ENCODE measurements at places on chromosomes 2 and 18.

DNA sequence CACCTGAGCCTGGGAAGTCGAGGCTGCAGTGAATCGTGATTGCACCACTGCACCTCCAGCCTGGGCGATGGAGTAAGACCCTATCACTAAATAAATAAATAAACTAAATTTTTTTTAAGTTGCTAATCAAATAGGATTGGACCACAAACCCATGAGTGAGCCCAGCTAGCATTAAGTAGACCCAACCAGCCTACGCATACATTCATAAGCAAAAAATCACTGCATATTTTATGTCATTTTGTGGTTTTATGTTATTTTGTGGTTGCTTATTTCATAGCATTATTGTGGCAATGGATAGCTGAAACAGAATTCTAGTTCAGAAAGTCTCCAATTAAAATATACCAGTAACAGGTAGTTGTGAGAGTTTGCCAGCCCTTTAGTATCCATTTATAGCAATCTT is 29.1 kb upstream of the ZC3H15 start:
- no peak for DNase-seq

GRCh38 chr2:142033393-142033792 is 97.4 kb downstream of the LRP1B start:
- no peak for DNase-seq

- DNase-seq = no peak
Measured at GRCh38 chr2:13015532-13016320, 299.0 kb downstream of the TRIB2 start.

GRCh38 chr2:13543550-13543949 is 826.8 kb downstream of the TRIB2 start:
- peak; percentile 82 for DNase-seq

GRCh38 chr2:196059491-196059960 is 9.1 kb downstream of the DNAH7 start:
- DNase-seq = no peak

DNA sequence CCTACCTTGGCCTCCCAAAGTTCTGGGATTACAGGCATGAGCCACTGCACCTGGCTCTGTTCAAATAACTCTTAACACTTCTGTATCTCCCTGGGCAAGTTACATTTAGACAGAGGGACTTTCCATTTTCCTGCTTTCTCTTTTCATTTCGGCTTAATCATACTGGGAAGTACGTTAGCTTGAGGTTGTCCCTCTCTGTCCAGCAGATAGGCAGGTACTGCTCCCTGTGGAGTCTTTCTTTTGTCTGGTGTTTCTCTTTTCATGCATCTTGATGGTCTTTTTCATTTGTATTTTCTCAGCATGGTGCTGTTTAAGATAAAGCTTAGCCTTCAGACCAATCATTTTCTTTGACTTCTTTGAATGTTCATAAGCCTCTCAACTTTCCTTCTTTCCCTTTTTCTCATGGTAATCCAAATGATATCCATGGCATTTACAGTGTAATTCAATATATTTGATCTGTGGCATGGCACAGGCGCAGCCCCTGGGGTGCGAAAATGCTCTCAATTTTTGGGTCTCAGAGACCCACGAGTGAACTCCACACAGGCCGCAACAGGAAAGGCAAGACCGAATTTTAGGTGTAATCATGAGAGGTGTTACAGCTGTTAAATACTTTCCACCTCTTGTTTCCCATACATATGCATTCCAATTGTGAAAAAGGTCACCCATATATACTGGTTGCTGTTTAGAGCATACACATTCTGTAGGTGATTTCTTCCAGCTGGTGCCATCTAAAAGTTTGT is 99.9 kb upstream of the MYO3B start:
- DNase-seq = no peak

- DNase-seq = no peak
Measured at GRCh38 chr2:143953451-143954030, 566.4 kb downstream of the ZEB2 start.

- no peak for DNase-seq
Measured at GRCh38 chr18:63774511-63774910, 707 bp upstream of the SERPINB7 start.

DNA sequence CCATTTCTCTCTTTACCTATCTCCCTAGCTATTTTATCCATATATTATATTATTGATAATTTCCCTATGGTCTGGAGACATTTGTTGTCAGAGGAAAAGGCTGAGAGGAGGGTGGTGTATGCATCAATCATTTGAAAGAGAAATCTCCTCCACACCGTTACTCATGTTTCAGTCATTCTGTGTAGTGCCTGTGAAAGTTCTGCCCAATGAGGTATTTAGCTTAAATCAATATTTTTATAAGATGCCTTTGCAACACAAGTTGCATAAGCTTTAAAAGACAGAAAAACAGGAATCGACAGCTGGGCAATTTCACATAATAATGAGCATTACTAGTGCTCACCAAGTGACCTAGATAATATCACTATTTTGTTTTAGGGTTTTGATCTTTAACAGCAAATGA is 363.7 kb upstream of the FSIP2 start:
- DNase-seq = no peak

DNA sequence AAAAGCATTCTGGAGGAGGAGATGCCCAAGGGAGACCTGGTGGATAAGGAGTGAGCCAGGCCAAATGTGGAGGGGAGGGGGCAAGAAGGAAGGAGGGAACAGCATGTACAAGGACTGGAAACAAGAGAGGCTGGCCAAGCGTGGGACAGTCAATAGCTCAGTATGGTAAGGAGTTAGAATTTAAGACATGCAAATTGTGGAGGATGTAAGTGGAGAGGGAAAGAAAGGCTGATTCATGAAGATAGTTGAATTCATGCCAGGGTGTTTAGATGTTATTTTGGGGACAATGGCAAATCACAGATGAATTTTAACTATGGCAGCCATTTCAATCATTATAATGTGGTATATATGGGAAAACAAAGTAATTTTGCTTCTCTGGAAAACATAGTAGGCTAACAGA is 462.3 kb downstream of the MEIS1 start:
- DNase-seq = no peak

DNA sequence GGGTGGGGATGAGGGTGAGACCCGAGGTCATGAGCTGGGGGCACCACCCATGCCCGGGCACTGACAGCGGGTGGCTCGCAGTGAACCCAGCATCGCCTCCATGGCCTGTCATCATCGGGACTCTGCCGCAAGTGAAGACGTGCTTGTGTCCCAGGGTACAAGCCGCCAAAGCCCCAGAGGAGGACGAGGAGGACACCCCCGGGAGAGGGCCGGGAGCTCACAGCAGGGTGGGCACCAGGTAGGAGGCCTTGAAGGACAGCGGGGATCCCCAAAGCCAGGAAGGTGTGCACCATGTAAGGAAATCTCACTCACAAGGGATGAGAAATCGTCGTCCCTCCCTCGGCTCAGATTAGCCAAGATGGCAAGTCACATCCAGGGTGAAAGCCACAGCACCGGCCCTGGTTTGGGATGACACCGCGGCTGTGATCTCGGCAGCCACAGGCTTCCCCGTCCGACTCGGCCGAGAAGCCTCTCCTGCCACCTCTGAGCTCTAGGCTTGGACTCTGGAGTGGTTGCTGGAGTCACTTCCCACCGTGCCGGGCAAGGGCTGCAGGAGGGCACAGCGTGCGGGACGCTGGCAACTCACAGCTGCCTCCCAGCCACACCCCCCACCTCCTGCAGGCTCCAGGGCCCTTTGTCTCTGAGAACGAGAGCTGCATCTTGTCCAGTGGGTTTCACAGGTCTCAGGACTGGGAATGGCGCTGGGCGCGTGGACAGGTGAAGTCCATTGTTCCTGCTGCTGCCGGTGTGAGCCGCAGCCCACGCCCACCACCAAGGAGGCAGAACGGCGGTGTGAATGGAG is 81.6 kb upstream of the CTDP1 start:
- no peak for DNase-seq

GRCh38 chr2:26540306-26540705 is 62.4 kb upstream of the OTOF start:
- no peak for DNase-seq

DNA sequence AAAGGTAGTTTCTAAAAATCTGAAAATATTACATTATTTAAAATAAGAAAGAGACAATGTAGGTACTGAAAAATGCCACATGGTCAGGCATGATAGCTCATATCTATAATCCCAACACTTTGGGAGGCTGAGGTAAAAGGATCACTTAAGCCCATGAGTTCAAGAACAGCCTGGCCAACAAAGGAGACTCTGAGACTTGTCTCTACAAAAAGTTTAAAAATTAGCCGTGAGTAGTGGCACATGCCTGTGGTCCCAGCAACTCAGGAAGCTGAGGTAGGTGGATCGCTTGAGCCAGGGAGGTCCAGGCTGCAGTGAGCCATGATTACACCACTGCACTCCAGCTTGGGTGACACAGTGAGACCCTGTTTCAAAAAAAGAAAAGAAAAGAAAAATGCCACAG is 21.8 kb downstream of the ATAD2B start:
- peak; percentile 19 for DNase-seq

GRCh38 chr2:129396980-129397599 is 582.4 kb upstream of the RAB6C start:
- DNase-seq = no peak

DNA sequence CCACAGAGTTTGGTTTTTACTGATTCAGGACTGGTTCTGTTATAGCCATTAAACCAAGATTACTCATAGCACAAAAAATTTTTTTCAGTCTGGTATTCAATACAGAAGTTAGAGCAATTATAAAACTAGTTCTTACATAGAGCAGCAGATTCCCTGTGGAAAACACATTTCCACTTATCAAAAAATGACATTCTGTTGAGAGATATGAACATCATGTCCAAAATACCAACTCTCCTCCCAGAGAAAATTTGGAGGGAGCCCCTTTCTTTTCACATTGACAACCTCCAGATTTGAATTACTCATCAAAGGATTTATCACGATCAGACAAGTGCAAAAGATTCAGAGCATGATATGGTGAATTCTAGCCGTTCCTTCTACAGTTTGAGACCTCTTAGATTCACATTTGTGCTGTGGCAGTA is 126.8 kb upstream of the SERPINE2 start:
- DNase-seq = no peak

GRCh38 chr2:20005067-20005627 is 7.3 kb downstream of the MATN3 start:
- no peak for DNase-seq

GRCh38 chr2:174748948-174749347 is 15.3 kb downstream of the CHRNA1 start:
- no peak for DNase-seq

- DNase-seq = no peak
Measured at GRCh38 chr18:77321823-77322805, 72.5 kb downstream of the GALR1 start.

All from GF-D8 (cell line).